Activated T-cell treated with anti-CD3 and anti-CD28 coated beads, Interleukin-2, amount 50 U/mL, for 24 hours (primary cell): ENCODE measurements at places on chromosomes 1 and 21.

GRCh38 chr1:36572142-36572715, 89.5 kb upstream of the CSF3R start:
- peaks cover 2% of the 10 kb centered on the region for H3K4me1 ChIP-seq
- no peaks in the 10 kb centered on the region for H3K36me3 ChIP-seq
- peaks cover 40% of the 10 kb centered on the region for H3K27me3 ChIP-seq
- no peak for DNase-seq

- no peaks in the 10 kb centered on the region for H3K36me3 ChIP-seq
- H3K27ac ChIP-seq = no peak overlapping the region
Observed at GRCh38 chr1:233675893-233676292, 62.0 kb downstream of the KCNK1 start.

GRCh38 chr1:205451759-205452164, 4.1 kb downstream of the BLACAT1 start:
- no peak overlapping the region for H3K4me3 ChIP-seq
- no peak for DNase-seq
- no peaks in the 10 kb centered on the region for H3K36me3 ChIP-seq
- peaks cover 60% of the 10 kb centered on the region for H3K27me3 ChIP-seq
- H3K27ac ChIP-seq = no peak overlapping the region
- peaks cover 15% of the 10 kb centered on the region for H3K4me1 ChIP-seq

DNA sequence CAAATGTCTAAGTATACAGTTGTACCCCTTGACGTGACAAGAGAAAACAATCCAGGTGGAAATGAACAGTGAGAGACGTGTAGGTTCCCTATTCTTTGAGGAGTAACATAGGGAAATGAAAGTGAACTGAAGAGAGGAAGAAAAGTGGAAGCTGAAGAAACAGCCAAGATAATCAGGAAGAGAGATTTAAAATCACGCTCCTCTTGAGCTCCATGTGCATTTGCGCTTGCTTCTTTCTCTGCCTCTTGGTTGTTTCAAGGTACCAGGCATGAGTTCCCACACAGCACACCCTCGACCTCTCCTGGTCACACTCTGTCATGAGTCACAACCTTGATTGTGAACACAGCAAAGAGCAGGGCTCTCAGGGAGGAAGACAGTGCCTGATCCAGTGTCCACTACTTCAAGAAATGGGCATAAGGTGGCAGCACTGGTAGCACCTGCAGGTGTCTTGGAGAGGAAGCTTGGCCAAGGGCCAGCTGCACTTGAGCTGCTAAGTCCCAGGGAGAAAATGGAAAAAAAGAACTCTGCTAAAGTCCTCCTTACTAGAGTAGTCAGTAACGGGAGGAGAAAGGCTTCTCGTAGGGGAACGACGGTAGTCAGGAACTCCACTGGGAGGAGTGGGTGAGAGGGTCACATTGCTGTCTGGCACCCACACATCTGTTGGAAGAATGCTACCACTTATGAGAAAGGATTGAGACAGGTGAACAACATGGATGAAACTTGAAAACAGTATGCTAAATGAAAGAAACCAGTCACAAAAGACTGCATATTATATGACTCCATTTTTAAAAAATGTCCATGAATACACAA, 18.3 kb upstream of the ARID1A start:
- DNase-seq = peak; percentile 56
- peak overlapping the region; percentile 65 for H3K27ac ChIP-seq
- peaks cover 16% of the 10 kb centered on the region for H3K4me1 ChIP-seq
- no peaks in the 10 kb centered on the region for H3K27me3 ChIP-seq

DNA sequence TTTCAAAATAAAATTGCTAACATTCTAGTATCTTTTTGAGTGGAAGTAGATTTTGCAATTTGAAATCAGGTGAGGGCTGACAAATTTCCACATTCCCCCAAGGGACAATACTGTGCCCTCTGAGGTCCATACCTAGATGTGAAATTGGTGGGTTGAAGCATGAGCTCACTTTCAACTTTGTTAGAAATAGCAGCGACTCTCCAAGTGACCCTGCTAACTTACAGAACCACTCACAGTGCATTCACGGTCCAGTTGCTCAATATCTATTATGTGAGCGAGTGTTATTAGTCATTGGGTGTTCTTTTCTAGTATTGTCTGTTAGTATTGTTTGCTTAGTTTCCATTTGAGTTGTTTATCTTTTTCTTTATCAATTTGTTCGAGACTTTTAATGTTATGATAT, 53.6 kb upstream of the ASB17 start:
- H3K27ac ChIP-seq = no peak overlapping the region
- no peak for DNase-seq
- no peak overlapping the region for H3K4me3 ChIP-seq
- no peaks in the 10 kb centered on the region for H3K36me3 ChIP-seq
- H3K27me3 ChIP-seq = no peaks in the 10 kb centered on the region

DNA sequence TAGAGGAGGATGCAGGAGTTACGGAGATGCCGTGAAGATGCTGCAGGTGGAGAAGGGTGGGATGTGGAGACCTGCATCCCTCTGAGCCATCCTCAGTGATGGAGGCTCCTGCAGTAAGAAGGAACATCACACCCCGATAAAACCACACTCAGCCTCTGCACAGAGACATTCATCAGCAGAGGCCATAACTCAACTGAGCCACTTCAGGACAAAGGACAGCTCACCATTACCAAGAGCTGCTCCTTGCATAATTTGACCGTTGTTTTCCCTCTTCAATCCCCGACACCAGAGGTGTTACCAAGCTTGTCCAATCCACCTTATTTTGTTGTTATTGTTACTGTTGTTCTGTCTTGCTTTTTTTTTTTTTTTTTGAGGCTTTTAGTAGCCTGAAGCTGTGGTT, 543.9 kb downstream of the AJAP1 start:
- peaks cover 14% of the 10 kb centered on the region for H3K27me3 ChIP-seq
- DNase-seq = no peak
- H3K4me3 ChIP-seq = no peak overlapping the region
- no peak overlapping the region for H3K27ac ChIP-seq

DNA sequence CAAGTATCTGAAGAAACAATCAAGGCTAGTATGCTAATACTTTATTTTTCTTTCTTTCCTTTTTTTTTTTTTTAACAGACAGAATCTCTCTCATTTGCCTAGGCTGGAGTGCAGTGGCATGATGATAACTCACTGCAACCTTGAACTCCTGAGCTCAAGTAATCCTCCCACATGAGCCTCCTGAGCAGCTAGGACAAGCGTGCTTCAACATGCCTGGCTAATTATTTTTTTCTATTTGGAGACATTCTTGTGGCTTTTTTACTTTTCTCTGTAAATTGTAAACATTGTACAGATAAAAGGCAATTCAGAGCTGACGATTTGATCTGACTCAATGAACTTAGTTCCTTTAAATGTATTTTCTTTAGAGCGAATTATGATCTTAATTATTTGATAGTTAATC, 41.4 kb downstream of the CCDC18 start:
- H3K4me3 ChIP-seq = no peak overlapping the region
- H3K27ac ChIP-seq = no peak overlapping the region
- no peak for DNase-seq
- peaks cover 85% of the 10 kb centered on the region for H3K36me3 ChIP-seq
- H3K27me3 ChIP-seq = no peaks in the 10 kb centered on the region

- no peak overlapping the region for H3K27ac ChIP-seq
- peaks cover 7% of the 10 kb centered on the region for H3K36me3 ChIP-seq
Observed at GRCh38 chr1:9256332-9256731, 21.8 kb downstream of the H6PD start.

GRCh38 chr1:114735479-114735878, 18.9 kb upstream of the NRAS start:
- no peak for DNase-seq
- H3K4me3 ChIP-seq = no peak overlapping the region
- peak overlapping the region; percentile 42 for H3K27ac ChIP-seq
- H3K27me3 ChIP-seq = no peaks in the 10 kb centered on the region

- H3K27me3 ChIP-seq = peaks cover 3% of the 10 kb centered on the region
- no peaks in the 10 kb centered on the region for H3K36me3 ChIP-seq
- H3K27ac ChIP-seq = no peak overlapping the region
- peaks cover 3% of the 10 kb centered on the region for H3K4me1 ChIP-seq
- no peak overlapping the region for H3K4me3 ChIP-seq
Observed at GRCh38 chr1:37605061-37605650, 9.4 kb upstream of the GNL2 start.

DNA sequence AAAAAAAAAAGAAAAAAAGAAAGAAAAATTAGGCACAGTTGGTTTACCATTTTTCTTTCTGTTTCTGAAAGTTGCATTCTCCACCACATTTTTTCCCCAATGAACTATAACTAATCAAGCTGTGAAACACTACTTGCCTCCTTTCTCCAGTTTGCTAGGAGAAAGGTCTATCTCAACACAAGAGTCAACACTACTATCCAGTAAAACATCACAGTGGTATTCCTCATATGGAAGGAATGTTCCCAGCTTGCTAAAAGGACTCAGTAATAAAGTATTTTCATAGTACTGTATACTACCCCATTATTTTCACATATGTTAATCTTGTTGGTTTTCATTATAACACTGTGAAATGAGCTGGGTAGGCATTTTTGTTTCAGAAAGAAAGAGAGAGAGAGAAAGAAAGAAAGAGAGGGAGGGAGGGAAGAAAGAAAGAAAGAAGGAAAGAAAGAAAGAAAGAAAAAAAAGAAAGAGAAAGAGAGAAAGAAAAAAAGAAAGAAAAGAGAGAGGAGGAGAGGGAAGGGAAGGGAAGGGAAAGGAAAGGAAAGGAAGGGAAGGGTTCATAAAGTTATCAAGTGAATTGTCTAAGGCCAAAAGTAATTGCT, 7.9 kb downstream of the PTGER3 start:
- H3K4me3 ChIP-seq = no peak overlapping the region
- peaks cover 8% of the 10 kb centered on the region for H3K4me1 ChIP-seq
- H3K36me3 ChIP-seq = no peaks in the 10 kb centered on the region
- no peak overlapping the region for H3K27ac ChIP-seq
- peaks cover 55% of the 10 kb centered on the region for H3K27me3 ChIP-seq

DNA sequence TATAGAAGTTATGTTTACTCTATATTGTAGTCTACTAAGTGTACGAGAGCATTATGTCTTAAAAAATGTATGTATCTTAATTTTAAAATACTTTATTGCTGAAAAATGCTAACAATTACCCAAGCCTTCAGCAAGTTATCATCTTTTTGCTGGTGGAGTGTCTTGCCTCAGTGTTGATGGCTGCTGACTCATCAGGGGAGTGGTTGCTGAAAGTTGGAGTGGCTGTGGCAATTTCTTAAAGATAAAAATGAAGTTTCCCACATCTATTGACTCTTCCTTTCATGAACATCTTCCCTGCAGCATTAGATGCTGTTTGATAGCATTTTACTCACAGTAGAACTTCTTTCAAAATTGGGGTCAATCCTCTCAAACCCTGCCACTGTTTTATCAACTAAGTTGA, 95.8 kb downstream of the CDC7 start:
- DNase-seq = no peak
- no peak overlapping the region for H3K4me3 ChIP-seq
- no peaks in the 10 kb centered on the region for H3K36me3 ChIP-seq
- no peaks in the 10 kb centered on the region for H3K27me3 ChIP-seq

GRCh38 chr1:47942240-47942629, 55.0 kb downstream of the TRABD2B start:
- no peaks in the 10 kb centered on the region for H3K36me3 ChIP-seq
- H3K27ac ChIP-seq = no peak overlapping the region
- no peak overlapping the region for H3K4me3 ChIP-seq
- H3K4me1 ChIP-seq = no peaks in the 10 kb centered on the region
- H3K27me3 ChIP-seq = peaks cover 16% of the 10 kb centered on the region

DNA sequence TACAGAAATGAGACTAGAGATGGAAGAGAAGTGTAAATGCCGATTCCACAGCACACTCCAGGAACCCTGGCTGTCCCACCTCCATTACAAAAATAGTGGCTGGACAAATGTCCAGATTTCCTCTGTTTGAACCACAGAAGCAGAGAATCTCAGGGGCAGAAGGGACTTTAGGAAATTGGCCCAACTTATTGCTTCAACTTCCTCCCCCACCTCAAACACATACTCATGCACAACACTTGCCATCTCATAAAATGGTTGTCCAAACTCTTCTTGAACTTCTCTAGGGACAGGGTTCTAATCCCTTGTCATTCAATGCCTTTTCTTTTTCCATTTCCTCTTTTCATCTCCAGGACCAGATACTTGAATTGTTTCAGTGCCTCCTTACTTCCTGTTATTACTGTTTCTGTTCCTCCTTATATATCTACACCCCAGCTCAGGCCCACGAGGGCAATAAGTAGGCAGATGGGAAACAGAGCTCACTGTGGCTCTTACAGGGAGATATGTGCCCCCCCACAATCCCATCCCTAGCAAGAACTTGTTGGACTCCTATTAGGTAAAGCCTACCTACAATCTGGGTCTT, 8.5 kb upstream of the B4GALT3 start:
- no peak for DNase-seq
- H3K4me3 ChIP-seq = peak overlapping the region; percentile 38
- peak overlapping the region; percentile 96 for H3K27ac ChIP-seq
- peaks cover 74% of the 10 kb centered on the region for H3K4me1 ChIP-seq
- no peaks in the 10 kb centered on the region for H3K27me3 ChIP-seq
- H3K36me3 ChIP-seq = peaks cover 3% of the 10 kb centered on the region

GRCh38 chr1:115450501-115451040, 112.5 kb upstream of the NGF start:
- H3K4me3 ChIP-seq = no peak overlapping the region
- no peaks in the 10 kb centered on the region for H3K4me1 ChIP-seq
- no peaks in the 10 kb centered on the region for H3K27me3 ChIP-seq
- no peak overlapping the region for H3K27ac ChIP-seq
- no peak for DNase-seq
- no peaks in the 10 kb centered on the region for H3K36me3 ChIP-seq

- H3K27me3 ChIP-seq = no peaks in the 10 kb centered on the region
- no peaks in the 10 kb centered on the region for H3K36me3 ChIP-seq
- H3K4me3 ChIP-seq = no peak overlapping the region
- DNase-seq = no peak
- H3K27ac ChIP-seq = no peak overlapping the region
- H3K4me1 ChIP-seq = peaks cover 30% of the 10 kb centered on the region
Observed at GRCh38 chr1:59076612-59077011, 220.3 kb upstream of the FGGY start.

- H3K27ac ChIP-seq = peak overlapping the region; percentile 57
- peaks cover 21% of the 10 kb centered on the region for H3K4me1 ChIP-seq
- no peaks in the 10 kb centered on the region for H3K36me3 ChIP-seq
- H3K4me3 ChIP-seq = peak overlapping the region; percentile 49
Observed at GRCh38 chr1:236502972-236503639, 20.7 kb upstream of the LGALS8 start.

- peak overlapping the region; percentile 63 for H3K4me3 ChIP-seq
- H3K27me3 ChIP-seq = no peaks in the 10 kb centered on the region
- peak overlapping the region; percentile 98 for H3K27ac ChIP-seq
- DNase-seq = peak; percentile 66
- H3K36me3 ChIP-seq = peaks cover 32% of the 10 kb centered on the region
Observed at GRCh38 chr21:45078877-45079281, 4.5 kb downstream of the ADARB1 start.

DNA sequence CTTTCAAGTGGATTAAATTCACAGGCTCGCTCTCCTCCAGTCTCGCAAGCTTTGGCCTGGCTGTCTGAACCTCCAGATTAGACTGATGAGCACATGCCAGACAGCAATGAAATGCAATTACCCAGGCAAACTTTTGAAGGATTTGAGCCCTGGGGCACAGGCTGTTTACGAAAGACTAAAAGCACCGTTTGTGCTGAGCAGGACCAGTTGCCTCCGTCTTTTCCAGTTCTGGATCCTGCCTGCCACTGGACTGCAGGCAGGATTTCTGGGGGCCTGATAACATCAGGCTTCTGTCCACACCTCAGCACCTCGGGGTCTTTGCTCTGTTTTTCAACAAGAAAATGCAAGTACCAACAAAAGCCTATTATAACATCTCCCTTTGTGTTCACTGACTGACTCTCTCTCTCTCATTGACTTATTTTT, 145.7 kb downstream of the CLIC6 start:
- no peaks in the 10 kb centered on the region for H3K27me3 ChIP-seq
- no peak for DNase-seq
- H3K27ac ChIP-seq = peak overlapping the region; percentile 32
- H3K4me1 ChIP-seq = peaks cover 66% of the 10 kb centered on the region
